Activated gamma-delta T cell (primary cell): ENCODE measurements at places on chromosomes 3 and 15.

DNA sequence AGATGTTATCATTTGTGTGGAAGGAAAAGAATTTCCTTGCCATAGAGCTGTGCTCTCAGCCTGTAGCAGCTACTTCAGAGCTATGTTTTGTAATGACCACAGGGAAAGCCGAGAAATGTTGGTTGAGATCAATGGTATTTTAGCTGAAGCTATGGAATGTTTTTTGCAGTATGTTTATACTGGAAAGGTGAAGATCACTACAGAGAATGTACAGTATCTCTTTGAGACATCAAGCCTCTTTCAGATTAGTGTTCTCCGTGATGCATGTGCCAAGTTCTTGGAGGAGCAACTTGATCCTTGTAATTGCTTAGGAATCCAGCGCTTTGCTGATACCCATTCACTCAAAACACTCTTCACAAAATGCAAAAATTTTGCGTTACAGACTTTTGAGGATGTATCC, 15.1 kb downstream of the KLHL24 start:
- no peak for DNase-seq

- DNase-seq, result no peak
Measured at GRCh38 chr15:63402498-63403253, 21.0 kb upstream of the CA12 start.

GRCh38 chr3:150822636-150823035, 59.7 kb upstream of the SIAH2 start:
- no peak for DNase-seq

- DNase-seq, result no peak
Measured at GRCh38 chr3:7709376-7710082, 792.1 kb upstream of the LMCD1 start.

- DNase-seq, result no peak
Measured at GRCh38 chr15:46607077-46607476, 972.2 kb downstream of the SQOR start.

DNA sequence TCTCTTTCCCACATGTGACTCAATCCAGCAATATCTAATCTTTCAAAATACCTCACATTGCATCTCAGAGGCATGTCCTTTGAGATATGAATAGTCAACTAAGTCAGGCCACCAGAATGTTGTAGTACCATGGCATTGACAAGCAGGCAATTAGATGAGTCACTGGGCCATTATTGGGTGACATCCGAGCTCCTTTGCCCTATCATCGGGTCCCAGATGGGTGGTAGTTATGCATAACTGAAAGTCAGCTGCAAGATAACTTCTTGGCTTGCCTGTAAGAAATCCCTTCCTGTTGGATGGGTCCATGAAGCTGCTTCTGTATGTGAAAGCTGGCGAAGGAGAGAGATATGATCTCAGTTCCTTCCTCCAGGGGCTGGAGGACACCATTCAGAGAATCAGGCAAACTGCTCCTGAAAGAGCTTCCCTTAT, 32.8 kb downstream of the ARRDC4 start:
- DNase-seq, result no peak
